Dermis lymphatic vessel endothelial cell (primary cell): ENCODE measurements at places on chromosomes 5 and 9. TPM values are rescaled to one million over a fixed set of nuclear protein-coding genes. Genes with fewer than 3 reads are reported as not detected.

Gene PCDHGA8
- 0.54 and 1.5 TPM in 2 replicates for total RNA-seq

Gene INSL6
- total RNA-seq: not detected in 2 replicates

Gene KCNN2
- 2.0 and 5.2 TPM in 2 replicates for total RNA-seq

Gene NTNG2
- total RNA-seq: 0.60 and 1.2 TPM in 2 replicates

Gene PRLR
- total RNA-seq: not detected in 2 replicates
